CD8-positive, alpha-beta T cell (primary cell): ENCODE measurements at places on chromosomes 2 and 18. TPM values are rescaled to one million over a fixed set of nuclear protein-coding genes. Genes with fewer than 3 reads are reported as not detected.

DNA sequence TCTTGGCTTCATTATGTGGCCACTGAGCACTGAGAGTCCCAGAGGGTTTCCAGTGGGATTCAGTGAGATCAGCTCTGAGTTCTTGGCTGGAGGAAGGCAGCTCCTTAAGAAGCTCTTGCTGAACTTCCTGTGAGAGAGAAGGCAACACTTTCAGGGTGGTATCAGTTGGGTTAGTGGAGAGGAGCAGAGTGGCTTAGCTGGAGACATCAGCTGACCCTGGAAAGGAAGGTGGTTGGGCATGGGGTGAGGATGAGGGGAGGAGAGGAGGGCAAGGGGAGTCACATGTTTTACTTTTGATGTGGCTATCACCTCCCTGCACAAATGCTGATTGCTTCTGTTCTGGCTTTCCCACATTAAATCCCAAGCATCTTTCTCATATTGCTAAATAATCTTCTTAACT lies 95.1 kb downstream of the ACOXL start:
- no peak for DNase-seq

KRTCAP3 gene
- 4.4 TPM for total RNA-seq

DNA sequence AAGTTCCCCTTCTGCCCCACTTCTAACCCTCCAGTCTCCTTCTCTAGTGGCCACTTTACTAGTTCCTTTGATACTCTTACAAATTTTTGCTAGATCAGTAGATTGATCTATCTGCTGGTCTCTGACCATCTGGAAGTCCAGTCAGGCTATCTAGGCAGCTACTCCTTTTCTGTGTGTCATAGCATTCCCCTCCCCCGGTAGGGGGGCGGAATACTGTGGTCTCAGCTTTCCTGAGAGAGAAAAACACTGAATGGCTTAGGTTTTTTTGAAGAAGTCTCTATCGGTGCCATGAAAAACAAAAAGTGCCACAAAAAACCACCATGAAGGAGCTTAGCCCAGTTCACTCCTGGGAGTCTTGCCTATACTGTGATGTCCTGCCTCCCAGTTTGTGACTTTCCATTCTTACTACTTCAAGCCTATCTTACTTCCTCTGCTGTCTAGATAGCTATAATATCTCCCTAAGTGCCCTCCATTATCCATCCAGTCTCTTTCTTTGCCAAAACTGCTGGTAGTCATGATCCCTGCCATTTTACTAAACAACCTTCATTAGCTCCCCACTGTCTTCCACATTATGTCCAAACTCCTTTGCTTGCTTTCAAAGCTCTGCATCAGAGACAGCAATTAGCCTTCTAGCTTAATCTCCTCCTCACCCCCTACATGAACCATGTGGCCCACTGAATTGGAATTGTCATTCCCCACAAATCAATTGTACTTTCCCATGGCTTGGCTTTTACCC lies 29.9 kb downstream of the TPGS2 start:
- no peak for DNase-seq

GBX2 gene
- total RNA-seq = not detected

DNA sequence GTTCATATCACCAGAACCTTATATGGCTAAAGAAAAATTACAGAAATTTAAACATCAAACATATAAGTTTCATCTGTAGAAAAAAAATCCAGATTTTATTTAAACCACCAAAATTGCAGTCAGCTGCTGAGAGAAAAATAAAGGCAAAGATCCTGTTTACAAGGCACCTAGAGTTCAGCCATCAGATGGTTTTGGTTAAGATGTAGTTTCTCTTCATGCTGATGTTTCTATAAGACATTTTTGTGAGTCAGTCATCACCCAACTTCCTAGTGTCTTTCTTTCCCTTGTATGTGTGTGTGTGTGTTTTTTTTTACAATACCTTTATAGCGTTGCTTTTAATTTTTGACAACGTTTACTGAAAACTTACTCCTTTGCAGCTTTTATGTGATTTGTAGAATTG lies 26.1 kb upstream of the MMADHC start:
- DNase-seq = no peak

GRCh38 chr2:2466534-2466933 lies 135.5 kb upstream of the MYT1L start:
- no peak for DNase-seq

DNA sequence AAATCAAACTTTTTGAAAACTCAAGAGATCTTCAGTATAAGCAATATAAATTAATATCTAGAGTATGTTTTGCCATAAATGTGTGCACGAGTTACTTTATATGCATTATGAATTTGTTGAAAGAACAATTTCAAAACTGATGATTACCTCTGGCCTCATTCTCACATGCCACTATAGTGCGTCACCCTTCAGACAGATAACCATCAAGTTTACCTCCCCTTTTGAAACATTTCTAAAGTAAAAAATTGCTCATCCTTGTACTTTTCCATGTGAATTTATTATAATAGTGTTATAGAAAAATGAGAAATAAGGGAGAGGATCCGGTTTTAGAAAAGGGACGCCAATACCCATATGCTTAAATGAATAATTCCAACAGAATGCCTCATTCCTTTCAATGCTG lies 38.3 kb downstream of the ZEB2 start:
- DNase-seq = no peak

- no peak for DNase-seq
Observed at GRCh38 chr18:54260396-54261072, 8.8 kb upstream of the POLI start.

DNA sequence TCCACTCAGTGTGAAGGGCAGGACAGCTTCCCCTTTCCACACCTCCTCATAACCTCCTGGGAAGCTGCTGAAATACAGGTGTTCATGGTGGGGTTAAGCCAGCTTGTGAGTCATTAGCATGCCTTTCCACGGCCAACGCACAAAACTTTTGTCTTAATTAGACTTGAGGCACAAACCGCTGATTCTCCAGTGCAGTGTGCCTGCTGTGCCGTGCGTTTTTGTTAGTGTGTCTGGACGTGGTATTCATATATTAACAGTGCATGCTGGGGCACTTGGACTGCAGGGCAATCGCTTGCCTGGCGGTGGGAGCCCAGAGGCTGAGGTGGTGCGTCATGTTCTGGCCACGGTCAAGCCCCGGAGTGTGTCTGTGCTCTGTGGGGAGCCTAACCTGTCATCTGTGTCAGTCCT lies 156.2 kb downstream of the SH3RF3 start:
- DNase-seq = no peak

DNA sequence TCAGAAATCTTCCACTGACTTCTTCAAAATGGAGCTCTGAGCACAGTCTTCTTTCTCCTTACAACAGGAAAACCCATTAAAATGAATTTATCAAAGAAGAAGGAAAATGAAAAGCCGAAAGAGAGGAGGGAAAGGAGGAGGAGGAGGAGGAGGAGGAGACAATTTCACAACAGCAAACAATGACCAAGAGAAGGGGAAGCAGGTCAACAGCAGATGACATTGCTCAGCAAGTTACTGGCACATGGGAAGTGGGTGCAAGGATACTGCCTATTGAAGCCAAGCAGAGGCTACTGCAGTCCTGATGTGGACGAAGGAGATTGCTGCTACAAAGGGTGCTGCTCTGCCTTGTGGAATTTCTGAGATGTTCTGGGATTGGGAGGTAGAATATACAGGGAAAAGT lies 268.2 kb upstream of the FBXO11 start:
- no peak for DNase-seq

SERPINB5 gene
- total RNA-seq = not detected

GRCh38 chr2:1995081-1995480 lies 250.8 kb upstream of the PXDN start:
- no peak for DNase-seq
